ENCODE measurements at places on chromosomes 1 and 21.

DNA sequence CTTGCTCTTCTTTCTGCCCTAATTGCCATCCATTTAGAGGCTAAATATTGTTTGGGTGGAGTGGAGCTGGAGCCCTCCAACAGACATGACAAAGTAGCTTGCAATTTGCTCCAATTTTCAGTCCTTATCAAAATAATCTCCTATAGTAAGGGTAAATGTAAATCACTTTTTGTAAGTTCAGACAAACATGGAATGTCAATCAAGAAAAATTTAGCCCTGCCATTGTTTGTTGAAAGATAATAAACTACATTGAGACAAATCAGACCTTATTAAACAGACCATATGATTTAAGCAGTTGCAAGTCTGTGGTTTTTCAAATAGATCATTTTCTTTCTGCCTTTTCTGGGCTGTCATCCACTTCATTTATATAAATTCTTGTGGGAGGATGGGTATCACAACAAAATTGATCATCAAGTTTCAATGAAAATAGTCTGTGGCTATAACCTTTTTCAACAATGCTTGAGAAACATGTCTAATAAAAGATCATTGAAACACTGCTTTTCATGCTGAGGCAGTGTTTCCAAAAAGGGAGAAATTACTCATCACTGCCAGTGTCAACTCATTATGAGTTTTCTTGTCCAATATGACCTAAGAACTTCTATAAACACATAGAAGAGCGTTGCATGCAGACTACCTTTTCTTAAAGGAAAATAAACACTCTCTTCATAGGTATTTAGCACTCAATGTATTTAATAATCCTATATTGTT, 1152.0 kb upstream of the B3GALT2 start:
- DNase-seq, result no peak

- DNase-seq, result no peak
Observed at GRCh38 chr1:11978301-11978700, 1.9 kb upstream of the MFN2 start.

DNA sequence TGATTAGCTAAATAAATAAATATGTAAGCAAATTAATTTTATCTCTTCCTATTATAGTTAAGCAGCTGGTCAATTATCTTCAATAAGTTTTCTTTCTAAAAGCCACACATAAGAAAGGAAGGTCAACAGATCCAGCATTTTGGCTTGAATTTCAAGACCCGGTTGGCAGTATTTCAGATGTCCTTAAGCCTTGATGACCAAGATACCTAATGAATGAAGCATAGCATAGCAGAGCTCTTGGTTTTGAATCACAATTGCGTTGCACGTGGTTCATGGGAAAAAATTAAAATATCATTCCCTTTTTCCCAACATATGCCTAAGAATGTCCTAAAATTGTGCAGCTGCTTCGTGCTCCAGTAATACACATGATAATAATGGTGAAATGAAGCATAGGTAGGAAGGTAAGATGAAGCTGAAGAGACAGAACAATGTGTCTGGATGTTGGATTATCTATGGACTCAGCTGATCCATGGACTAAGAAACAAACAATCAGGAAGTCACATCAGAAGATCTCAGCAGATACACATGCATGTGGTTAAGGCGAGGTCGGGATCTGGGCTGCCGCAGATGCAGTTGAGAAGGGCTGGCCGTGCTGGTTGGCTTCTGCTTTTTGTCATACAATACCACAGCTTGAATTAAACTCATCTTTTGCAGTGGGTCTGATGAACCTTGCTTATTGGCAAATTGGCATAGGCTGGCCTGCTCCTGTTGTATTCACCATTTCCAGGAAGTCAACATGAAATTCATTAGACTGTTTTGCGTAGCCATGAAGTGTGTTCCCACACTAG, 284.9 kb upstream of the RUNX1 start:
- peak; percentile 18 for DNase-seq

- no peak for DNase-seq
Observed at GRCh38 chr1:35560256-35561225, 2.9 kb downstream of the NCDN start.

DNA sequence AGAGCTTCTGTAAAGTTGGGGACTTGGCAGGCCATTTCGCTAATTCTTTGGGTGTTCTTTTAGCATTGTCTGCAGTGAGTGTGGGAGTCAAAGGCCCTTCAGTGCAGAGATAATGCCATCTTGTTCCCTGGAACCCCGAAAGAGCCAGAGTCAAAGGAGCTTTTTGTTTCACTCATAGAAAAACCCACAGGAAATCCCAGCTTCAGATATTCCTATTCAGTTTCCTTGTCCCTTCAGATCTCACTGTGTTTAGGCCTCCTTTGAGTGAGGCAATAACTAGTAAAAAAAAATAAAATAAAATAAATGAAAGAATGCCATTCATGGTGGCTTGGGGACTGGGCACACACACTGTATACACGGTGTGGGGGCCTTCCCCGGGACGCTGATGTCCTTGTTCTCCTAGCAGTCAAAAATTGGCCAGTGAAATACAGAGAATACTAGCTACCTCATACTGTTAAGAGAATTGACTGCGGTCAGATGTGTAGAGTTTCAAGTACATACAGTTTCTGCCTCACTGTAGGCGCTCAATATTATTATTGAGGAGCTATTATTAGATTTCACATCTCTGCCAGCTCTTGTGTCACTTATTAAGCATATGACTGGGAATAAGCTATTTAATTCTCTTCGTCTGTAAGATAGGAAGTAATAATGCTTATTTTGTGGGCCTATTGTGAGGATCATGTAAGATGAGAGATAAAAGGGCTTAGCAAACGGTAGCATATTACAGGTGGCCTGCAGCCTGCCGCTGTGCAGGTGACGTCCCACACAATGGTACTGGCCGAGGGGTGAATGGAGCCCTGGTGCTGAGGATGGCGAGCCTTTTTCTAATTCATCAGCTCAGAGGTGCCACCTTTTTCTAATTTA, 16.7 kb downstream of the DISC1 start:
- DNase-seq, result no peak

- DNase-seq, result no peak
Observed at GRCh38 chr21:34501716-34502115, 10.3 kb downstream of the KCNE1 start.

DNA sequence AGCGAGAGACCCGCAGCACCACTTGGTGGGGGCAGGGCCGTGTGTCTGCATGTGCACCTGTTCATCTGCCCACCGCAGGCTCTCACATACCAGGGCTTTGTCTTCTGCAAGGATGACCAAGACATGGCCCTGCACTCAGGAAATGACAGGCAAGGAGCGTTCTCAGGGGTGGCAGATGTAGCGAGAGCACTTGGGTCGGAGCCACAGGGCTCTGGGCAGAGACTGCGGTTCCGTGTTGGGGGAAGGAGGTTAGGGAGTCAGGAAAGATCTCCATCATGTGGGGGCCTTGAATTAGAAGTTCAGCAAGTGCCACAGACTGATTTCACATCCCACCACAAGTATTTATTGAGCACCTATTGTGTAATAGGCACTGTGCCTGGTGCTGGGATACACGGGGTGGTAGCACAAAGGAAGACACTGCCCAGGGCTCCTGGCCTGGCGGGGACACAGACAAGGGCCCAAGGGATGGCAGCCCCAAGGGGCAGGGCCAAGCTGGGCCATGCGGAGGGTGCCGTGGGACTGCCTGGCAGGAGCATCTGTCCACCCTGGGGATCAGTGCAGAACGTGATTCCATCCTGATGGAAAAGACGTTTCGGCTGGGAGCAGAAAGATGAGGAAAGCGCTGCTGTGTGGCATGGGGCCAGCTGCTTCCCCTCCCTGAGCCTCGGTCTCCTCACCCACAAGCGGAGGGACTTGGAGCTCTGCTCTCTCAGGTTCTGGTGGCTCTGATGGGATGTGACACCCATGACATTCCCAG, 11.4 kb upstream of the SPSB1 start:
- no peak for DNase-seq

- no peak for DNase-seq
Observed at GRCh38 chr1:187033693-187034390, 205.1 kb downstream of the PLA2G4A start.

DNA sequence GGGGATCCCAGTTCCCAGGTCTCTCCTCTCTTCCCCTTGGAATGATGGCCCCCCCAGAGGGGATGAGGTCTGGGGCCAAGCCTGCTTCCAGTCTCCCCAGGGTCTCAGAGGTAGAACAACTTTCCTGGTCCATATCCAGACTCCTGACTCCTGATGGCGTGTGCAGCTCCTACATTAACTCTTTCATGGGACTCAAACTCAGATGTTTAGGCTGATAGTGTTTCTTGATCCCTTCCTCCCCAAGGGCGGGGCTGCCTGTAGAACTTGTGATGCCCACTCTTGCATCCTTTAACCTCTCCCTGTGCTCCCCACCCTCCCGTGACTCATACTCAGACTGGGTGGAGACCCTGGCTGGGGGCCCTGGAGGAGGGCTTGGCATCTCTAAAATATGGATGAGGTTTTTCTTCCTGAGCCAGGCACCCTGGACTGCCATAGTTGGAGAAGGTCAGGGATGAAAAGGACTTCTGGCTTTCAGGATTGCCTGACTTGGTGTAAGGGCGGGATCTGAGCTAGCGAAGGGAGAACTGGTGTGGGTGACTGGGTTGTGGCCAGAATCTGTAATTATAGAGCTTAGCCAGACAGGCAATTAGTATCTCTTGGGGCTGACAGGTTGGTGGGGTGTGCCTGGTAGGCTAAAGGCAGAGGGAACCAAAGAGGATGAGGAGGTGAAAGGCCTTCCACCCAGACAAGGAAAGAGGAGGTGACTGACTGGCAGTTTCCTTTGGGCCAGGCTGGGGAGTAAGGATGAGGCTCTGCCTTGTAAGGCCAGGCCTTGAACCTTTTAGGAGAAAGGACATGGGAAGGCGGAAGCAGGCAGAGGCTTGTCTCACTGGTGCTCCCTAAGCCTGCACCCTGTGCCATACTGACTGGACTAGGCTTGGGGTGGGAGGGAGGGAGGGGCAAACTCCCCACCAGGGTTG, 1.5 kb downstream of the ATP8B2 start:
- no peak for DNase-seq

DNA sequence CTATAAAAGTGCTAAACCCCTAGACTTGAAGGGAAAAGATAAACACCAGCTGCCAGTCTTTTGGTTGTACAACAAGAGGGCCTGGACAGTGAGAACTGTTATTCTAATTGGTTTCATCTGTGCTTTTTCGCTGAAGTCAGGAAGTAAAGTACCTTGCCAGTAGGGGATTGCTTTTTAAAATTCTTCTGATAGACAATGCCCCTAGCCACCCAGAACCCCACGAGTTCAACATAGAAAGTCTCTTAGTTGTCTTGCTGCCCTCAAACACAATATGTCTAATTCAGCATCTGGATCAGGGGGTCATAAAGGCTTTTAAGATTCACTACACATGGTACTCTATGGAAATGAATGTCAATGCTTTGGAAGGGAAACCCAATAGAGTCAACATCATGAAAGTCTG, 289.2 kb downstream of the TBX15 start:
- DNase-seq, result no peak

DNA sequence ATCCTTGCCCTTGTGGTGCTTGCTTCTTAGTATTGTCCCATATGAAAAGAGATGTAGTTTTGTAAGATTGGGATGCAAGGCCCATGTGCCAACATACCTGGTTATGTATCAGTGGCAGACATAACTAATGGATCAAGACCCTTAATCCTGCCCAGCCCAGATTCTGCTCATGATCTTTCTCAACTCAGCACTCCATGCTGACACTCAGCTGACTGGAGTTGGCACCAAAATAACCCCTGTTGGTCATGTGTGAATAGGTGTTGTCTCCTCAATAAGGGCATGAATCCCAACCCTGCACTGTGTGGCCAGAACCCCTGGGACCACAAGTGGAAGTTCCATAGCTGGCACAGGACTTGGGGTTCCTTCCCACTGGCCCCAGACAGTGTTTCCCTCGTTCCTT, 13.9 kb upstream of the CNR2 start:
- no peak for DNase-seq

- DNase-seq, result no peak
Observed at GRCh38 chr1:21608798-21609197, 60.4 kb downstream of the RAP1GAP start.

DNA sequence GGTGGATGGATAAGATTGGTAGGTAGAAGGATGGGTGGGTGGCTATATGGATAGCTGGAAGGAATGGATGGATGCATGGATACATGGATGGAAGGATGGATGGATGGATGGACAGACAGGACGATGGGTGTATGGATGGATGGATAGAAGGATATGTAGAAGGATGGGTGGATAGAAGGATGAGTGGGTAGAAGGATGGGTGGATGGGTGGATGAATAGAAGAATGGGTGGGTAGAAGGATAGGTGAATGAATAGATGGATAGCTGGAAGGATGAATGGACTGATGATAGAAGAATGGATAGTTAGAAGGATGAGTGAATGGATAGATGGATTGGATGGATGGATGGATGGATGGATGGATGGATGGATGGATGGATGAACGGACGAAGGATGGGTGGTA, 5.0 kb downstream of the MASP2 start:
- no peak for DNase-seq

DNA sequence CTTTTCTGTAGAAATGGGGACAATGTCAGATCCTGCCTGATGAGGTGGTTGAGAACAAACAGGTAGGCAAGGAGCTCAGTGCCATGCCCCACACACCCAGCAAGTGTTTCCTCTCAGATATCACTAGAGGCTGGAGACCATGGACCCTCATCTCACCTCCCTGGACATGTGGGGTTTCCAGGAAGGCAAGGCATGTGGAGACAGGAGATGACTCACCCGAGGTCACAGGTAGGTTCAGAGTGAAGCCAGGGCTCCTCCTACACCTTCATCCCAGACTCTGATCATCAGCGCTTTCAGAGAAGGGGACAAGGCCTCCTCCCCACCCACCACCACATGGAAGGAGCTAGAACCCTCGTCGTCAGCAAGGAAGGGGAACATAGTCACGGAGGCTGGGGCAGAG, 69.2 kb downstream of the MATN1 start:
- DNase-seq, result no peak

DNA sequence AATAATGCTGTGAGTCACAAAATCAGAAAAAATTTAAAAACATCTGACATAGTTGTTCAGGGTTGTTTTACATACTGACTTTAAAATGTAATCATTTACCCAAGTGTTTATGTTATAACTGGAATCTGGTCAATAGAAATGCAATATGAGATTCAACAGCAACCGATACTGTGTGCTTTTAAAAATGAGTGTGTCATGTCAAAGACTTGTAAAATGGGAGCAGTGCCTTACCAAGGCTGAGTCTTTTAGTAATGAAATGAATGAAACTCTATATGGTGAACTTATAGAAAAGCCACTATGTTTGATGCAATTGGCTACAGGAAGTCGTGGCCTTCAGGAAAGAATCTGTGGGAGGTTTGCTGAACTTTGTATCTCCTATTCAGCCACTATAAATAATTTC, 570.2 kb downstream of the DPYD start:
- no peak for DNase-seq

GRCh38 chr1:3890389-3891328, 9.4 kb downstream of the C1orf174 start:
- DNase-seq, result no peak

All from thymus (tissue), 14 donors.